ENCODE measurements at places on chromosomes 11 and 22.

- DNase-seq = peak; percentile 5
Measured at GRCh38 chr11:57081356-57081755, 92.6 kb downstream of the OR5AK2 start.

- DNase-seq = peak; percentile 35
Measured at GRCh38 chr11:116461789-116462188, 311.0 kb downstream of the BUD13 start.

- no peak for DNase-seq
Measured at GRCh38 chr22:48714231-48714630, 1113.4 kb downstream of the BRD1 start.

GRCh38 chr11:93570759-93571413 is 27.7 kb upstream of the SMCO4 start:
- no peak for DNase-seq

- no peak for DNase-seq
Measured at GRCh38 chr11:68371171-68372041, 59.0 kb downstream of the LRP5 start.

DNA sequence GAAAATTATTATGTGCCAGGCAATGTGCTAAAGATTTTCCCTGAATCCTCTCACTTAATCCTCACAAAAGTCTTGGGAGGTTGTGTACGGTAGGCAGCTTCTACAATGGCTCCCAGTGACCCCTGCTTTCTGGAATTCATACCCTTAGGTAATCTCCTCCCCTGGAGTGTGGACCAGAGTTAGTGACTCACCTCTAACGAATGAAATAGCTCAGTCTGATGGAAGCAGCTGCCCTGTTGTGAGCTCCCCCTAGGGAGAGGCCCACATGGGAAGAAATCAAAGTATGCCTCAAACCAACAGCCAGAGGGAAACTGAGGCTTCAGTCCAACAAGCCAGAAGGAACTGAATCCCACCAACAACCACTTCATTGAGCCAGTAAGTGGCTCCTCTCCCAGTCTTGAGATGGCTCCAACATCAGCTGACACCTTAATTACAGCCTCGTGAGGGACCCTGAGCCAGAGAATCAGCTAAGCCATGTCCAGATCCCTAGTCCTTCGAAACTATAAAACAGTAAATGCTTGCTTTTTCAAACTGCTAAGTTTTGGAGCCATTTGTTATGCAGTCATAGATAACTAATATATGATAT is 98.9 kb upstream of the ISX start:
- no peak for DNase-seq

DNA sequence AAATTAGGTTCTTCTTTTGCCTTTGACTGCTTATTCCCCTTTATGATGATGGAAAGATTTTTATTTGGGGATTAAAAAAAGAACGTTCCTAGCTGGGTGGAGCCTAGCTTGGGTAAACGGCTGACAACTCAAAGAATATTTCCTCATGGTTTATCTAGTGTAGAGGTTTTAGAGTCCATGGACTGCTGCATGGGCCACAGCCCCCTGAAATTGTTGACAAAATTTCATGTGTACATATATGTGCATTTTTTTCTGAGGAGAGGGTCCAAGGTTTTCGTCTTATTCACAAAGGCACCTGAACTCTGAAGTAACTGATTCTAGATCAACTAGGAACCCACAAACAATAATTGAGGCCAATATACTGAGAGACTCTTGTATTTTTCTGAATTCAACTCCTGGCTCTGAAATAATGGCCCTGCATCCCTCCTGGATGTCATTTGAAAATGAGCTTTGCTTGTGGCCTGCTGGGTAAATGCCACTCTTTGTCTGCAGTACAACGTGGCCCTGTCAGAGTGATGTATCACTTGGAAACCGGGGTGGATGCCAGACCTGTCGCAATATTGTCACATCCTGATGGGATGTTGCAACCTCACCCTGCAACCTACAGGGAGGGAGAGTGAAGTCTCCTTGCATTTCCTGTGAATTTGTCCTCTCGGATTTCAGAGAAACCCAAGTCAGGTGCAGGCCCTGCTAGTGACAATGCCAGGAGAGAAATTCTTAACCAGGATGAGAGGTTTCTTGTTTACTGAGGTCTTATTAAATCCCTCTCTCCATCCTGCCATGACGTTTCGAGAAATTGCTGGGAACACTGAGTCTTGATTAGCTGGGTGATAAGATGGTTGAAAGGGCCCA is 33.8 kb downstream of the EHF start:
- DNase-seq = peak; percentile 70

DNA sequence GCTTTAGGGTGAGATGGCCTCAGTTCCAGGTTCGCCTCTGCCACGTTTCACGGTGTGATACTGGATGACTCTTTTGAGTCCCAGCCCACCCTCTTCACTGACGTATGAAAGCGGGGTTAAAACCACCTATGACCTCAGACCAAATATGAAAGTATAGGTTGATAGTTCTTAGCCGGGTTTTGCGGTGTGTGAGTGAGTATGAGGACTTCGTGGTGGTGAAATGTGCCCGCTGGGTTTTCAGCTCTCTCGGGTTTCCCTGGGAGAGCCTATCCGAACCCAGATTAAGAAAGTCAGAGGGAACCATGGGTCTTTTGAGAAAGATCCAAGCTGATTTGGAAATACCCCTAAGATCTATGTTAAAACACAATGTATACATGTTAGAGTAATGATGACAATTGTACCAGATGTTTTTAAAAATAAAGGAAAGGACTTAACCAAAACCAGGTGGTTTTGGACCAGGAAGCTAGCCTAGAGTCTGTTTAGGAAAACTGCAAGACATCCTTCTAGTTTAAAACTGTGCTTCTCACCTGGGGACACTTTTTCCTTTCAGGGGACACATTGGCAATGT is 25.8 kb upstream of the ST3GAL4 start:
- DNase-seq = no peak

GRCh38 chr11:46766656-46767055 is 47.6 kb downstream of the F2 start:
- no peak for DNase-seq

- DNase-seq = no peak
Measured at GRCh38 chr11:75014129-75014528, 25.4 kb downstream of the NEU3 start.

DNA sequence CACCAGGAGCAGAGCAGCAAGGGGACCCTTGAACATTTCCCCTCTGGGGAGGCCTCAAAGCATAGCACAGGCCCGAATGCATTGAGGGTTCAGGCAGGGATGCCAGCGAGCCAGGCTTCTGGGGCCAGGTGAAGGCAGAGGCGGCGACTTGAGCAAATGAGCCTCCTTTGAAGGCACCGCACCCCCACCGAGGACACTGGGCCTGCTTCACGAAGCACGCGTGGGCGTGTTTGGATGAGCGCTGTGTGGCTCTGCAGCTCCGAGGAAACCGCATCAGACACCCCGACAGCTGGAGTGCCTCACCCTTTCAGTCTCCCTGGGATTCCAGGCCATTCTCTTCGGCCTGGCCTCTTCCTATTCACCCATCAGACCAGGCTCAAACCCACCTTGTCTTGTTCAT is 301.8 kb downstream of the NTM start:
- DNase-seq = no peak
